ENCODE measurements at places on chromosomes 7 and 10.

DNA sequence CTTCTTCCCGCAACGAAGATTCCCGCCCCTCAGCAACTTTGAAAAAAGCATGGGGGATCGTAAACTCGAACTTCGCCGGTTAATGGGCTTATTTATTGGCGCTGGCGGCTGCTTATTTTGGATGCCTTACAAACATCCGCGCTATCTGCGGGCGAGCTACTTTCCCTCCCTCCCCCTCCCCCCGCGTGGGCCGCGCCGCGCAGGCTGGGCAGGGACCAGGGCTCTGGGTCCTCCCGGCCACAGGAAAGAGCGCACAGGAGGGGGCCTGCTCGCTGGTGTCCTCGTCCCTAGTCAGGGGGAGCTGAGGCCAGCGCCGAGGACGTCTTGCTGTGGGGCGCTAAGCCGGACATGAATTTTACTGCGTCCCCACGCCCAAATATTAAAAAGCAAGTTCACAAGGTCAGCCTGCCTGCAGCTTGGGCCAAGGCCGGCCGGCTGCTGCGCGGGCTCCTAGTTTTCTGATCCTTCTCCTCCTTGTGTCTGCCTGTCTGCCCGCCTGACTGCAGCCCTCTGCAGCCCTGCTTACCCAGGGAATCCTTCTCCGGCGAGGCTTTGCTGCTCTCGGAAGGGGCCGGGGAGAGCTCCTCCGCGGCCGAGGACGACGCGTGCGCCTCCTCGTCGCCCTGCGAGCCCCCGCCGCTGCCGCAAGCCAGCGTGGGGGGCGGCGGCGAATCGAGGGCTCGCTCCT, 1.2 kb downstream of the HOXA10 start:
- DNase-seq = no peak

DNA sequence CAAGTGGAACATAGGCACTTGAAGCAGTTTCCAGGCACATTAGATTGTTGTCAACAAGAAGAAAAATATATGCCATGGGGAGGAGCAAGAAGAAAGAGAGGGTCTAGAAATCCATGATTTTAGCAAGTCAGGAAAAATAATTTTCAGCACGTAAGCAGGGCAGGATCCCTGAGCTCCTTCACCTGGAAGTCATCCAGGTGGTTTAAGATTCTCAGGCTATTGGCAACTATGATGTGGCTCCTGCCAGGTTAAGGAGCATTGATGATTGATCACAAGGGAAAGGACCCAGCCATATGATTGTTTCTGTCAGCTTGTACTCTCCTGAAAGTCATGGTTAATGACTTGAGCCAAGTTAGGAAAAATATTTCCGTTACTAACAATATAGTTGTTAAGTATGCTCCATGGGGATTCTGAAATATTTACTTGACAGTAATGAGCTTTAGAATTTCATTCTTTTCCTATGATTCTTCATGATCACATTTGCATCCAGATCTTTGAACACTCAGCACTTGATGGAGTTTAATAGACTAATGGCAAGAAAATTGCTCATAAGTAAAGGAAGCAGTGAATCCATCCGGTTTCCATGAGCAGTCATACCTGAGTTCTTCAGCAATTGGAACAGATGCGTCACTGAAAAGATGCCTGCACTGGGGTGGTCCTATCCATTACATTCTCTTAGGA, 209.1 kb downstream of the BICC1 start:
- DNase-seq = no peak

- DNase-seq = no peak
Observed at GRCh38 chr7:110442381-110442837, 648.5 kb upstream of the LRRN3 start.

GRCh38 chr7:52639126-52639525, 396.3 kb upstream of the POM121L12 start:
- no peak for DNase-seq

GRCh38 chr10:132477066-132477397, 60.6 kb upstream of the INPP5A start:
- DNase-seq = no peak

- DNase-seq = no peak
Observed at GRCh38 chr7:130296221-130296951, 3.4 kb downstream of the CPA4 start.

DNA sequence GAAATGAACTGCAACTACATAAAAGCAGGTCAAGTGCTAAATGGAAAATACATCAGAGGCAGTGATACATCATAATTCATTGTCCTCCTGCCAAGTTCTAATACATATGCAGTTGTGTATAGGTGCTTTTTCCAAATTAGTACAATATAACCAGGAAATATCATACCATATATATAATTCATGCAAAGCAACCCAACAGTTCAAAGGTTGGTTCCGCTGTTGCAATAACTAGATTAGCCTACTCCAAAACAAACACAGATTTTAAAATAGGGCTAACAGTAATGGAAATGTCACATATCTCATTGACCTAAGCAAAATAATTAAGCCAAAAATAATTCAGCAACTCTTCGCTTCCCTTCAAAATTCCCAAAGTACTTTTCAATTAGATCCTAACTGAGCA, 88.9 kb upstream of the NEBL start:
- no peak for DNase-seq

DNA sequence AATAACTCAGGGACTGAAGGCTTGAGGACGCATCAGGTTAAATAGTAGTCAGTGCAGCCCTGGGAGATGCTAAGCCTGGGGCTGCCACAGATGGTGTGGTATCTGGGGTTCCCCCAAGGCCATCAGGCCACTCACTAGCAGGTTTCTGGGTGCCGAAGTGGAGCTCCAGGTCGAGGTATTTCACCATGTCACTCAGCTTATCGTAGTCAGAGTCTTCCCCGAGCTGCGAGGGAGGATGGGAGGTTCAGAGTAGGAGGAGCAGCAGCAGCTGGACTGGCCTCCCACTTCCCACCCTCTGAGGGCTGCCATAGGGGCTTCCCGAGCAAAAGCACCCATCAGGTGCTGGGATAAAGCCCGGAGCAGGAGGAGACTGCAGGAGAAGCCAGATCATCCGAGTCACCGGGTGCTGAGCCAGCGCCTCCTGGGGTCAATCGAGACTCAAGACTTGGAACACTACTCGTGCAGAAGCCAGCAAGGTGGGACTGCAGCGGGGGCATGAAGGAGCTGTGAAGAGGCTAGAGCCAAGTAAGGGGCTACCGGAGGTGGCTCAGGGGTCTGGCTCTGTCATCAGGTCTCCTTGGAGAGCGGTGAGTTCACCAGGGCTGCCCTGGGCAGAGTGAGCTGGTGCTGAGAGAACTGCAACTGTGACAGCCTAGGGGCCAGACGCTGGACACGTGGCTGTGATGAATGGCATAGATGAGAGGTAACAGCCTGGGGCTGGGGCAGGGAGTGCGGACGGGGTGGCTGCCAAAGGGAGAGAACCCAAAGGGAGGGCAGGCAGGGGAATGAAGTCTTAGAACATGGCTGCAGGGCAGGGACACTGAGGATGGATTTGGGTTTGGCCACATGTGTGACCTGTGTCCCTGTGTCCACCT, 45.3 kb downstream of the GRID2IP start:
- no peak for DNase-seq

- DNase-seq = no peak
Observed at GRCh38 chr10:9545073-9545472, 1472.6 kb upstream of the CELF2 start.

DNA sequence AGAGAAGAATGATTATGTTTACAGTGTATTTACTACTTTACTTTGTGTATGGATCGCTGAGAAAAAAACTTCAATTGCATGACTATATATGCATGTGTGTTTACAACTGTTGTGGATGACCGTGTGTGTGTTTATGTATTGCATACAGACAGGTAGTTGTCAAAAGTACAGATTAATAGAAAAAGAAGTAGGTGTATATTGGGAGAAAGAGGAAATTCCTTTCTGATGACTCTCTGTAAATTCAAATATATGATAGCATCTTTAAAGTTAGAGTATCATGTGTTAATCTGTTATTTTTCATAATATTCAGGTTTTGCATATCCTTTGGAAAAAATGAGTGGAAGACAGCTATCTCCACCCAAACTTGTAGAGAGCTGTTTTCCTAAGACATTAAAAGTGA, 160.4 kb upstream of the AGR3 start:
- no peak for DNase-seq

- no peak for DNase-seq
Observed at GRCh38 chr7:123170333-123171246, 29.2 kb downstream of the SLC13A1 start.

DNA sequence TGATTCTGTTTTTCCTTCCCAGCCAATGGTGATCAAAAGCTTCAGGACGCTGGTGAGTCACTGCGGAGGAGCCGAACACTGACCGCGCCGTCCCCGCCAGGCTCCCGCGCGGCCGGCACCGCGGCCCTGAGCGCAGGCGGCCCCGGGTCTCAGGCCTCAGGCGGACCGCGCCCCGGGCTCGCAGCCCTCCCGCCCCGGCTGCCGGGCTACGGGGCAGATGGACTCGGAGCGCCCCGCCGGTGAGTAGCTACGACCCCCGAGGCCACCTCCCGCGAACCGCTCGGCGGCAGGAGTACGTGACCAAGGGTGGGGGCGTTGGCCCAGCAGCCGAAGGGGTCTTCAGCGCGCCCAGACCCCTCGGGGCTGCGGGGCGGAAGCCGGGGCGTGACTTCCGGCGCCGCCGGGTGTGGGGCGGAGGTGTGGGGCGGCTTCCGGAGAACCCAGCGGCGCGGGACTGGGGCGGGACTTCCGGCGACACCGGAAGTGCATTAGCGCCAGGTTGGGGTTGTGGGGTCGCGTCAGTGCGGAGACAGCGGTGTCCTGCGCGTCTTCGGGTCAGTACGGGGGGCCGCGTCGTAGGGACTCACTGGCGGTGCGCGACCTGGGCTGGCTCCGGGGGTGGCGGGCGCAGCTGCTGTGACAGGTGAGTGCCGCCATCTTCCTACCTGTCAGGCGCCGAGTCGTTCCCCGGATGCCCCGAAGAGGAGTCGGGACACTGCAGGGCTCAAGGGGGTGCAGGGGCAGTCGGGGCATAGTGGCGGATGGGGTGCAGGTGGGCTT, at the start of gene WDR37:
WDR37 (plus strand) TSS at position 60 of the 780 bp plus-strand sequence. CDS start 15,771 bp downstream, outside the sequence.
- peak; percentile 78 for DNase-seq

DNA sequence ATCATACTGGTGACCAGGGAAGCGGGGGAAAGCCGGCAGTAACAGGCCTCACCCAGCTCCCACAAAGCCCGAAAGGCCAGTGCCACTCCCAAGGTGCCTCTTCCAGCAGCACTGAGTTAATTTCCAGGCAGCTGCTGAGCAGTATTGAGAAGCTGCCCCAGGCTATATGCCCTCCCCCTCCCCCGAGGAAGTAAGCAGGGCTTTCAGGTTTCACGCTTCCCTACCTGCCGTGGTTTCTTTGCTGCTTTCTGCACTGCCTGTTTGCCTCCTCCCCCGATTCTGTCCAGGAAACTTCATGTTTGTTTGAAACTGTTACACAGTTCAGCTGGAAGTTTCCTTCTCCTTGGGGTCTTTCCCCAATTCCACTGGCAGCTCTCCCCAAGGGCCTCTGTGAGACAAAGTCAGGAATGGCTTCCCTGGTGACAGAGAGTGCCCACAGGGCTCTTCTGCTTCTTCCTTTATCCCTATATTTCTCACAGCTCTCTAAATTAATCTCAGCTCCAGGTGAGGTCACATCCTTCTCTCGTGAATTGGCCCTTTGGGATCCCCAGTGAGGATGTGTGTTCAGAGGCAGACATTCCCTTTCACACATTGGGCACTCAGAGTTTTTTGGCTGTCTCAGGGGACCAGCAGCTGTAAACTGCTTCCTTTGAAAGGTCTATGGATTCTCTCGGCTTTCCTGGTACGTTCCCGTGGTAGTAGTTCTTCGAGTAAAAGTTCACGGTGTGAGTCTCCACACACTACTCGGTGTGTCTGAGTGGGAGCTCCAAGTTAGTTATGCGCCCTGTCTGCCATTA, 19.4 kb downstream of the C1GALT1 start:
- no peak for DNase-seq

GRCh38 chr10:128631801-128632241, 505.6 kb upstream of the MKI67 start:
- no peak for DNase-seq

- DNase-seq = no peak
Observed at GRCh38 chr10:126013489-126014281, 117.3 kb downstream of the FANK1 start.

Data from stimulated activated CD8-positive, alpha-beta memory T cell treated with anti-CD3 and anti-CD28 coated beads, Interleukin-7, amount 100 ng/mL, for 1 hour (primary cell).